CD4-positive, alpha-beta T cell (primary cell): ENCODE measurements at places on chromosomes 4 and X.
A peak's percentile ranks its signal among the peaks of the same experiment; 100 is the strongest.

DNA sequence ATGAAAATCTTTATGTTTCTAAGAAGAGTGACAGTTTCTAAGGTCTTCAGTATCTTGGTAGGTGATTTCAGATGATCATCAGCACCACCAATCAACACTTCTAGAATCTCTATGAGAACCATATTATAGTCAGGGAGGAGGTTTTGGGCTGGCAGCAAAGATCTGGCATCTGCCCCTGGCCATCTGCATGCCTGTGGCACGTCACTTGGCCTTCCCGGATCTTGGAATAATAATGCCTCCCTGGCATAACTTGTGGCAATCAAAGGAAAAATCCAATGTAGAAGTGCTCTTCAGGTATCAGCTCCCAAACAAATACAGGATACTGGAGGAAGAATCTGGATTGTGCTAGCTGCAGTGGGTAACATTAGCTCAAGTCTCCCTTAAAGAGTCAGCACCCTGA, 57.3 kb downstream of the RASL11B start:
- no peak for DNase-seq

DNA sequence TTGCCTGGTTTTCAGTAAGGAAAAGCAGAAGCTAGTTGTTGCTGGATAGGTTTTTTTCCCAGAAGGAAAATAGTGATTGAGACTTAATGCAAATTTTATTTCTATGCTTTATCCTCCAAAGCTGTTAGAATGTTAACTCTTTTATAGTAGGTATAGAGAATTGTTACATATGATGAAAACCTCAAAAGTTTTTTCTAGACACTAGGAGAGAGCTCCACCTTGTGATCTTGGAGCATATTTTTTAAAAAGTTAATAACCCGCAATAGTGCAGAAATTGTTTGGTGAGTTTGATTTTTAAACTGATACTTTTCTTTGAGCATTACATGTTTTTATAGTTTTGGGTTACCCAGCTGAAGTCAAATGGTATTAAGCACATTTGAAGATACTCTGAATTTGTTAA, 56.5 kb downstream of the STAG2 start:
- no peak for DNase-seq

- no peak for DNase-seq
Measured at GRCh38 chrX:119775517-119776238, 15.8 kb downstream of the RPL39 start.

GRCh38 chr4:121236353-121237068, 72.4 kb upstream of the TNIP3 start:
- DNase-seq: no peak

DNA sequence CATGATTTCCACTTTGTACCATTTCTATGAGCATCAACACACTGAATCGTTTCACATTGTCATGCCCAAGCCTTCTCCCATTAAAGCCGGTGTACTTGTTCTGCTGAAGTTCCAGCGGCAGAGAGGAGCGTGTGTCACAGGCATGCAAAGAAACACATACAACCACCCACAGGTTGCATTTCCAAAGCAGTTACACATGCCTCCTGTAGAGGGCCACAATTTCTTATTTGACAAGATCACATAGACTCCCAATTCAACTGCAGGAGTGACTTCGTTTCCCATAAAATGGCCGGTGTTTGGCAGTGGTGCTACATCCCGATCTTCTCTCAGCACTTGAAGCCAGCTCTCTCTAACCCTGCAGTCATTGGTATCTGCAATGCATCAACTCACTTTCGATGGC, 992.6 kb downstream of the NLGN4X start:
- no peak for DNase-seq

GRCh38 chr4:8560265-8561047, 19.7 kb upstream of the GPR78 start:
- no peak for DNase-seq

GRCh38 chrX:9824554-9824953, 38.3 kb downstream of the SHROOM2 start:
- no peak for DNase-seq

GRCh38 chrX:15146515-15146914, 123.4 kb downstream of the ASB9 start:
- no peak for DNase-seq

GRCh38 chr4:78584863-78585547, 33.4 kb downstream of the ANXA3 start:
- no peak for DNase-seq

- DNase-seq: no peak
Measured at GRCh38 chr4:111494971-111495370, 650.3 kb upstream of the FAM241A start.

DNA sequence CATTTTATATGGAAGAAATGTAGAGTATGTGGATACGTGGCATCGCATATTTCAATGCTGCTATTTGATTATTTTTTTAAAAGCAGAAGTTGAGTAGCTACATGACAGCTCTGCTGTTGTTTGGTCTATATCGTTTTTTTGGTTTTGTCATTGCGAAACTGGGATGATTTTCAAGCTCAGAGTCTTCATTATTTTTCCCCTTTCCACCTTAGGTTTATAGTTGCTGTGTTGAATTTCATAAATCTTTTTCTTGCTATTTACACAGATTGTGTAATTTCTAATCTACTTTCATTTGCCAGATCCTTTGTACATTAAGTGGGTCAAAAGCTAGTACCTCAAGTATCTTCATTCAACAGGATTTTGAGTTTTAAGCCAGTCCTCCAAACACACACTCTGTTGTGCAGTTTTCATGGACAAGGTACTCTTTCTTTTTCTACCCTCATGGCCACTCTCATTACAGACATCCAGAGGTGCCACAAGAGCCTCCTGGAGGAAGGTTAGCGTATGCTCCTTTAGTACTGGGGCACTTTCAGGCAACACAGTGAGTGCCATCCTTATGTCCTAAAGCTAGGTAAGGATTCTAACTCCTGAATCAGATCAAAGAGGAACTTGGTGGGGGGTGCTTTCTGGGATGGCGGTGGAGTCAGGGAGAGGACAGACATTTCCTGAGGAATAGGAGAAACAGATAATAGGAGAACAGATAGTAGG, 123.2 kb downstream of the FHIP1A start:
- DNase-seq: no peak

GRCh38 chr4:86564795-86565194, 29.3 kb upstream of the PTPN13 start:
- no peak for DNase-seq

- DNase-seq: no peak
Measured at GRCh38 chr4:175762582-175762981, 49.5 kb downstream of the GPM6A start.

DNA sequence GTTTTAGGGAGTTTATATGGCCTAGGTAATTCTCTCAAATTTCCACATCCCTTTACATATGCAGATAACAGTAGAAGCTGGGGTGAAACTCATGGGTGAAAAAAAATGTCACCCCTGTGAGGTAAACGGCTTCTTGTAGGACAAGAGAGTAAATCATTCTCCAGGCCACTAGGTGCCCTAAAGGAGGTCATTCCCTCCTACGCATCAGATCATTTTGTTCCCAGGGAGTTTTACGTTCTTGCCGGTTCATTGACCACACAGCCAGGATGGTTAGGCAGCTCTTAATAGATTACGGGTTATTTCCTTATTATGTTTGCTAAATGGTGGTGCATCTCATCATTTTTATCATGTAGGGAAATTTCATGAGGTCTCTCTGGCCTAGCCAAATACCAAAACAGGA, 225.8 kb upstream of the NOCT start:
- no peak for DNase-seq

- DNase-seq: peak; percentile 5
Measured at GRCh38 chr4:59818656-59819055, 1381.5 kb upstream of the ADGRL3 start.

DNA sequence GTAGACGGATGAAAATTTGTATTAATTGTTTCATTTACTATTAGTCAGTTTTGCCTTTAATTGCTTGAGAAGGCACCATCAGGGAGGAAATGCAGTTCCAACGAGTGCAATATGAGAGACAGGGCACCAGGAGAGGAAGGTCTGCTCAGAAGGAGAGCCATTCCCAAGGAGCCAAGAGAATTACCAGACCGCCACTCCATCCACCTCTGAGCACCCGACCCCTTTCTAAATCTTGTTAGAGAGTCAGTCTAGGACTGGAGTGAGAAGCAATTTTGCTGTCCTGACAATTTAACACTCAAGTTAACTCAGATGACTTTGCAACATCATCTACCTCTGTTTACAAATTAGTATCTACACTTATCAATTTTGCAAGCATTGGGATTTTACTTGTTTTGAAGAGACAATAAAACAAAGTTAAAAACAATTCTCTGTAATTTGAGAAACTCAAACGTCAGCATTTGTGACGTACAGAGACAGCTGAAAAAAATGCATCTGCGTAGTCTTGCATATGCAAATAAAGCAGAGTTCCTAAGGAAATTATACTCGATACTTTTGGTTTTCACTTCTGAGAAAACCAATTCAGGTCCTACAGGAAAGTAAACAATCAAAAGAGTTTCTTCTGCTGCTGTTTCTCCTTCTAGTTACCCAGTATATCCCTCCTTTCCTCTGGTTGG, 1704.7 kb upstream of the TENM3 start:
- no peak for DNase-seq

- DNase-seq: no peak
Measured at GRCh38 chr4:112540695-112541094, 24.7 kb upstream of the NEUROG2 start.

GRCh38 chrX:118355225-118355920, 9.5 kb downstream of the WDR44 start:
- DNase-seq: no peak

DNA sequence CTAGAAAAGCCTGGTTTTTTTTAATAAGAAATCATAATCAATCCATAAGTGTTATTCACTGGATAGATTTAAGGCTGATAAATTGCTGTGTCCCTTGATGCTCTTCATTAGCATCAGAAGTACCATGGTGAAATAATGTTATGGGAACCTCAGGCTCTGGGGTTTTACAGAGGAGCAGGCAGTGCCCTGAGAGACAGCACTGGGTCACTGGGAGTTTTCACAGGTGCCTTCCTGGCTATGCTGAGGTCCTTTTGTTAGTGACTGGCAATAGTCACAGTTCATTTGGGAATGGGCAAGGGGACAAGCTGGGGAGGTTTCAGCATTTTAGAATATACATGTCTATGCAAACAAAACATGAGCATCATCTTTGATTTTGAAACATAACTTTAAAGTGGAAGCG, 38.6 kb downstream of the ANK2 start:
- no peak for DNase-seq

- no peak for DNase-seq
Measured at GRCh38 chr4:81166458-81167160, 48.4 kb downstream of the PRKG2 start.
